Heart left ventricle (tissue), 16 donors: ENCODE measurements at places on chromosomes 3 and 15. TPM values are rescaled to one million over a fixed set of nuclear protein-coding genes. Genes with fewer than 3 reads are reported as not detected.

The NDN gene
- total RNA-seq: 47.9 TPM

The MORC1 gene
- not detected for total RNA-seq

The DUOXA1 gene
- total RNA-seq: 0.35 TPM

The IGF2BP2 gene
- total RNA-seq: 16.8 TPM

The SKOR1 gene
- not detected for total RNA-seq

The LRRC3B gene
- total RNA-seq: not detected

The CHDH gene
- total RNA-seq: 5.8 TPM

The TMEM40 gene
- total RNA-seq: not detected

DNA sequence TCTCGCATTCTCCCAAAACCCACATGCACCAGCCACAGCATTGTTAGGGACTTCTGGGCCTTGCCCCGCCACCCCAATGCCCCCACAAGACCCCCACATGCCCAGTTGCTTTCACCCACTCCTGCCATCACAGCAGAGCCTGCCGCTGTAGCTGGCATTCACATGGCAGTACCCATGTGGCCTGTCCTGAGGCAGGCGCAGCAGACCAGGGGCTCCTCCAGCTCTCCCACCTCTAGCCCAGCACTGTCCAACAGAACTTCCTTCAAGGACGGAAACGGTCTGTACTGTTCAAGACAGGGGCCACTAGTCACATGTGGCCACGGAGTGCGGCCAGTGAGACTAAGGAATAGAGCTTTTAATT, 32.5 kb downstream of the ANP32A start:
- H3K4me3 ChIP-seq: no peak overlapping the region
- DNase-seq: no peak
- H3K27ac ChIP-seq: no peak overlapping the region

DNA sequence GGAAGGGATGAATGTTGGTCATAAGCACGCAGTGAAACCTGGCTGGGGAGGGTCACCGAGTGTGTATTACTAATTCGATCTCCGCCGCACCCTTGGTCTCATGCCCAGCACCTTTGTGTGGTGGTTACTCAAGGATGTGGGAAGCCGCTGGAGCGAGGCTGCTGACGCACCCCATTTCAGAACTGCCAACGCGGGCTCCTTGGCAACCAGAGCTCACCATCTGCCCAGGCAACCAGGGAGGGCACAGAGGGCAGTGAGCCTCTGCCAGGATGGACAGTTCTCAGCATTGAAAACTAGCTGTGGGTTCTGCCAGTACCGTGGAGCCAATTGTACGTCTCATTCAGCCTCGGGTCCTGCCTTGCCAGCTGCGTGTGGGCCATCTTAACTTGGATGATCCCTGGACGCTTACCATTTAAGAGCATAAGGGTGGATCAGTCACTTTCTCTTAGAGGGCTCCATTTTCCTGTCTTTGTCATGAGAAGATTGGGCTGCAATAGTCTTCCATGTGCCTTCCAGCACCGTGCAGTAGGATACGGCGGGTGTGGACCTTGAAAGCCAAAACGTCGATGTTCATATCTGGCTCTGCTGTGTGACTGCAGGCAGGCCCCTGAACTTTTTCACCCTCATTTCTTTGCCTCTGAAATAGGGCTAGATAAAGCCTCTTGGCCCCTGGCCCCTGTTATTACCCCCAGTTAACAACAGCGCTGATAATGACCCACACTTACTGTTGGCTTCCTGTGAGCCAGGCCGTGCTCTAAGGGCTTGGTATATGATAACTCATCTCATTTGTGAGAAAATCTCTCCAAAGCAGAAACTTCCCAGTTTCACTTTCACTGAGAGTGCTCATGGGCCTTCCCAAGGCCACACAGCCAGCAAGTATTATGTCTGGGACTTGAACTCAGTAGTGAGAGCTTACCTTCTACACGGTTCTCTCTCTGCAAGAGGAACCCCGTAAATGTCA, 238.8 kb downstream of the OPA1 start:
- no peaks in the 10 kb centered on the region for H3K27me3 ChIP-seq
- no peak for DNase-seq
- no peak overlapping the region for H3K27ac ChIP-seq
- no peak overlapping the region for H3K4me3 ChIP-seq
- peaks cover 3% of the 10 kb centered on the region for H3K4me1 ChIP-seq
- no peaks in the 10 kb centered on the region for H3K36me3 ChIP-seq

DNA sequence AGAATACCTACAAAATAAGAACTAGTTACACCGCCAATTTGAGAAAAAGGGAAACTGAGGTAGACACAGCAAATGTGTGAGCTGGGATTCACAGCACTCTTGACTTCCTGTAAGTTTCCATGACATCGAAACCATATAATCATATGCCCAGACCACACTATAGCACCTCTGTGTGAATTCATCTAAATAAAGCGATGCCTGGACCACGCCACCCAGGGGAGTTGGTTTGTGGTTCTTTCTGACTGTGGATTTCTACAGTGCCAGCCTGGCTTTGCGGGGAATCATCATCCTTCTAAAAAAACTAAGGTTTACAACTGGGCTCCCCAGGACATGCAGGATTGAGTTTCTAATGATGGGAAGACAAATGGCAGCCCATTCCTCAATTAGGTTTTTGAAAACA, 23.5 kb upstream of the CA12 start:
- no peaks in the 10 kb centered on the region for H3K36me3 ChIP-seq
- no peak for DNase-seq
- H3K27ac ChIP-seq: no peak overlapping the region
- H3K27me3 ChIP-seq: no peaks in the 10 kb centered on the region

DNA sequence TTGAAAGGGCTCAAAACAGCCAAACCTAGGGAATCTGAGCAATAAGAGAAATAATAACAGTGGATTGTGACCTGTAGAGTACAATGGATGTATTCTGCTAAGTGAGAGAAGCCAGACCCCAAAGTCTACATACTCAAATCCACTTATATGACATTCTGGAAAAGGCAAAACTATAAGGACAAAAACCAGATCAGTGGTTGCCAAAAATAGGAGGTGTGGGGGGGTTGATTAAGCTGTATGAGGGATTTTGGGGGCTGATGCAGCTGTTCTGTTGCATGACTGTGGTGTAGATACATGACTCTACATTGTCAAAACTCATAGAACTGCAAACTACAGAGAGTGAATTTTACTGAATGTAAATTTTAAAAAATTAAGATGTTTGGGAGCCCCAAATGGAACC, 20.1 kb upstream of the CGNL1 start:
- no peaks in the 10 kb centered on the region for H3K36me3 ChIP-seq
- H3K4me1 ChIP-seq: no peaks in the 10 kb centered on the region
- no peak for DNase-seq
- H3K4me3 ChIP-seq: no peak overlapping the region
- no peak overlapping the region for H3K27ac ChIP-seq
- H3K27me3 ChIP-seq: no peaks in the 10 kb centered on the region

DNA sequence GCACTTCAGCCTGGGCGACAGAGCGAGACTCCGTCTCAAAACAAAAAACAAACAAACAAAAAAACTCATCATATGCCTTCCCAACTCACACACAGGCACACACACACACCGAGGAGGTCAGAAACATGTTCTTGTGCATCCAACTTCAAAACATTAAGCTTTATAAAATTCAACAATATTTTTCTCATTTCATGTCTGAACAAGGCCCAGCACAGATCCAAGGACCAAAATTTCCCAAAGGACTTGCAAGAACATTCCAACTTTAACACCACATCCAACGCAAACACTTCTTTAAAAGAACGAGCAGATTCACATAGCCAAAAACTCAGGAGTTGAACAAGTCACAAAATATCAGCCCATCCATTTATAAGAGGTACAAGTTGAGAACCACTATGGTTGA, 148.4 kb downstream of the MAGI1 start:
- H3K36me3 ChIP-seq: no peaks in the 10 kb centered on the region
- H3K27ac ChIP-seq: no peak overlapping the region
- H3K4me1 ChIP-seq: peaks cover 25% of the 10 kb centered on the region
- no peak overlapping the region for H3K4me3 ChIP-seq
- no peaks in the 10 kb centered on the region for H3K27me3 ChIP-seq

DNA sequence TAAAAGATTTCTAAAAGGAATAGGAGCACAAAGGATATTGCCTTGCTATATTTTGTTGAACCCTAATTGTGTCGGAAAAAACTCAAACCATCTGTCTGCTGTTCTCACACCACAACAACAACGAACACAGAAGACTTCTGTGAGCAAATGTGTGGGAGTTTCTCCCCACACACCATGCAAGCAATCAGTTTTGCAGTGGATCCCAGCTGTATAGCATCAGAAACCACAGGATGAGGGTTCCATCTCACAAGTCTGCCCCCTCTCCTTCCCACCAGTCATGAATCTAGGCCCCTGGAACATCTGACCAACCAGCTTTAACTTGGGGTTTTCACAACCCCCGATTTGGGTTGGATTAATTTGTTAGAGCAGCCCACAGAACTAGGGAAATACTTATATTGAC, 91.3 kb upstream of the SLC4A7 start:
- H3K4me3 ChIP-seq: no peak overlapping the region
- no peaks in the 10 kb centered on the region for H3K36me3 ChIP-seq
- H3K4me1 ChIP-seq: no peaks in the 10 kb centered on the region
- no peak overlapping the region for H3K27ac ChIP-seq

DNA sequence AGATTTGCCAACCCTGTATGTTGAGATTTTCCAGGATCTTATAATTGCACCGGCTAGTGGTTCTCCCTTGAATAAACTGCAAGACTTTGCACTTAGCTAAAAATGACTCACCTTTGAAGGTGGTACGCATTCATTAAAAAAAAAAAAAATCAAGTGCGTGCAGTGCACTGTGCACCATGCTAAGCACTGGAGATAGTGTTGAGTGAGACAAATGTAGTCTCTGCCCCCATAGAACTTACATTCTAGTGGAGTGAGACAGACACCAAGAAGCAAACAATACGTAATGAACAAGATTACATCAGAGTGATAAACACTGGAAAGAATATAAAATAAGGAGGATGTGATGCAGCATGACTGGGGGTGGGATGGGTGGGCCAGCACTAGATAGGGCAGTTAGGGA, 69.4 kb downstream of the ITPR1 start:
- H3K4me3 ChIP-seq: no peak overlapping the region
- no peaks in the 10 kb centered on the region for H3K27me3 ChIP-seq
- H3K4me1 ChIP-seq: no peaks in the 10 kb centered on the region
- H3K36me3 ChIP-seq: no peaks in the 10 kb centered on the region

DNA sequence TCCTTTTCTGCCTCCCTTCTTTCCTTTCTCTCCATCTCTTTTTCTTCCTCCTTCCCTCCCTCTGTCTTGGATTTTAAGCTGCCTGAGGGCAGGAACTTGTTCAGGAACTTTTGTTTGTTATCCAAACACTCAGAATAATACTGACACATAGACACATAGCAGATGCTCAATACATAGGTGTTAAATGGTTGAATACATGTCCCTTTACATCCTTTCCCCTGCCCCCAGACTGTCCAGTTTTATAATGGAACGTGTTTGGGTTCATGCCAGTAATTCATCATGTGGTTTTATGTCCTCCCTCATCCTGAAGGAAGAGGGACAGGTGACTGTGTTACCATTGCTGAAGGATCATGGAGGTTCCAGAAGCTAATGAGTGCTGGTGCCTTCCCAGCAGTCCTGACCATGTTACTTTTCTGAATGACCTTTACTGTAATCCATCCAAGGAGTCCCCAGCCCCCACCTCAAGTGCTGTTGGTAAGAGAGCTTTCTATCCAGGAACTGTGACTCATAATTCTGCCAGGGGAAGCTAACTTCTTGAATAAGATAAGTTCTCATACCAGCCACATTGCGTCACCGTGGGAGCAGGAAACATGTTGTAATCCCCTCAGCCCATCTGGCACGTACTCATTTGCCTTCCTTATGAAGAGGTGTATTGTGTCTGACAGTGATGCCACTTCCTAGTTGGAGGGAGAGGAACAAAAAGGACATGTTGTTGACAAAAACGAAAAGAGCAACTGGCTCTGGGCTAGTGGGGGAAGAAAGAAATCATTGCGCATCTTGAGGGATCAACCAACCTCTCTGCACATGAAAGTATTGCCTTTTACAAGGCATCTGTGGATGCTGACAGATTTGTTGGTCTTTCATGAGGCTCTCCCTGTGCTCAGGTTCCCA, 52.4 kb downstream of the IL1RAP start:
- H3K27me3 ChIP-seq: no peaks in the 10 kb centered on the region
- H3K27ac ChIP-seq: peak overlapping the region; percentile 79
- peak; percentile 77 for DNase-seq
- H3K4me1 ChIP-seq: peaks cover 19% of the 10 kb centered on the region
- no peaks in the 10 kb centered on the region for H3K36me3 ChIP-seq
- no peak overlapping the region for H3K4me3 ChIP-seq

DNA sequence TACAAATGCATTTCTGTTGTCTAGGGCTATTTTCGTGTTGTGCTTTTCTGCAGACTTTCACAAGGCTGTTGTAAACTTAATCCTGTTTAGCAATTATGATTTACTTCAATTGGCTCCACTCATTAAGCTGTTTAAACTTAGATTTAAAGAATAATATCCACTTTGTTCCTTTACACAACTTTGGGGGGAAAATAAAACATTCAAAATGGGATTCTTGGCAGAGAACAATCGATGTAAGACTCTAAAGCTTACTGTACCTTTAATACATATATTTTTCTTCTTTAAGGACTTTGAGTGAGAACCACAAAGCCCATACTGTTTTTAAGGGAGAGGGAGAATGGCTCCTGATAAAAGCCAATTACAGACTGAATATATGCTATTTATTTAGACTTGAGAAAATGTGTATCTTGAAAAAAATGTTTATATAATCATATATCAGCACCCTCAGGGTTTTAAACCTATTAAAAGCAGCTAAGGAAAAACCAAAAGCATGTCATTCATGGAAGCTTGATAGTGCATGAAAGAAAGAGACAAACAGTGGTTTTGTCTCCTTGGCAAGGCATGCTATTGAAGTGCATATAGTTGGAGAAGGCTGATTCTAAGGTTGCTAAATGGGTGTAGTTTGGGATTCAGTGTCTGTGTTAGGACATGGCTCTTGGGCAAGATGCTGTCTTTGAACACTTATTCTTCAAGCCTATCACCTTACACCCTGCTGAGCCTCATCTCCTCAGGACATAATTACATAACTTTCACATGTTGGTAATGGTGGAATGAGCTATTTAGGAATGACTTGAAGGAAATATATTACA, 293.4 kb upstream of the TBC1D5 start:
- H3K4me1 ChIP-seq: no peaks in the 10 kb centered on the region
- H3K27me3 ChIP-seq: no peaks in the 10 kb centered on the region
- no peak for DNase-seq
- no peak overlapping the region for H3K4me3 ChIP-seq
- no peaks in the 10 kb centered on the region for H3K36me3 ChIP-seq

GRCh38 chr15:50137330-50137761, 18.3 kb upstream of the ATP8B4 start:
- H3K27me3 ChIP-seq: no peaks in the 10 kb centered on the region
- no peak for DNase-seq
- no peak overlapping the region for H3K27ac ChIP-seq
- H3K36me3 ChIP-seq: no peaks in the 10 kb centered on the region

DNA sequence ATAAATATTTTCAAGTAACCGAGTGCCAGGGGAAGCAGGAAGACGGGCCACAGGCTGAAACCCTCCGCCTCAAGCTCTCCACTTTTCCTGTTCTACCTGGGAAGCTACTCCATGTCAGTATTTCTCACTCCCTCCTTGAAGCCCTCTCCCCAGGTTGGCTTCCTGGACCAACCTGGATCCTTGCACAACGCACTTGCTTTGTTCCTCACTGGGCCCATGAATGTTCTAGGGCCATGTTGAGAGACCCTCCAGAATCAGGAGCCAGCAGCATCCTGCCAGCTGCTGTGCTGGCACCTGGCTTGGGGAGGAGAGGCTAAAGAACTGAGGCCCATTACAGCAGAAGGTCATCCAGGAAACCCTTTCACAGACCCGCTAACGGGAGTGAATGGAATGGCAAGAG, 79.3 kb upstream of the SNRPA1 start:
- H3K27ac ChIP-seq: no peak overlapping the region
- peaks cover 9% of the 10 kb centered on the region for H3K4me1 ChIP-seq
- no peak for DNase-seq
- H3K27me3 ChIP-seq: no peaks in the 10 kb centered on the region

GRCh38 chr3:179473565-179473964, 22.3 kb upstream of the GNB4 start:
- DNase-seq: no peak
- H3K27ac ChIP-seq: peak overlapping the region; percentile 38
- no peaks in the 10 kb centered on the region for H3K27me3 ChIP-seq
- no peaks in the 10 kb centered on the region for H3K36me3 ChIP-seq
